Tibial nerve (tissue), 4 donors: ENCODE measurements at places on chromosomes 13 and 19.
A peak's percentile ranks its signal among the peaks of the same experiment; 100 is the strongest.

- no peak for DNase-seq
These were observed 76.2 kb downstream of the GGACT start for GRCh38 chr13:100512422-100512821.

DNA sequence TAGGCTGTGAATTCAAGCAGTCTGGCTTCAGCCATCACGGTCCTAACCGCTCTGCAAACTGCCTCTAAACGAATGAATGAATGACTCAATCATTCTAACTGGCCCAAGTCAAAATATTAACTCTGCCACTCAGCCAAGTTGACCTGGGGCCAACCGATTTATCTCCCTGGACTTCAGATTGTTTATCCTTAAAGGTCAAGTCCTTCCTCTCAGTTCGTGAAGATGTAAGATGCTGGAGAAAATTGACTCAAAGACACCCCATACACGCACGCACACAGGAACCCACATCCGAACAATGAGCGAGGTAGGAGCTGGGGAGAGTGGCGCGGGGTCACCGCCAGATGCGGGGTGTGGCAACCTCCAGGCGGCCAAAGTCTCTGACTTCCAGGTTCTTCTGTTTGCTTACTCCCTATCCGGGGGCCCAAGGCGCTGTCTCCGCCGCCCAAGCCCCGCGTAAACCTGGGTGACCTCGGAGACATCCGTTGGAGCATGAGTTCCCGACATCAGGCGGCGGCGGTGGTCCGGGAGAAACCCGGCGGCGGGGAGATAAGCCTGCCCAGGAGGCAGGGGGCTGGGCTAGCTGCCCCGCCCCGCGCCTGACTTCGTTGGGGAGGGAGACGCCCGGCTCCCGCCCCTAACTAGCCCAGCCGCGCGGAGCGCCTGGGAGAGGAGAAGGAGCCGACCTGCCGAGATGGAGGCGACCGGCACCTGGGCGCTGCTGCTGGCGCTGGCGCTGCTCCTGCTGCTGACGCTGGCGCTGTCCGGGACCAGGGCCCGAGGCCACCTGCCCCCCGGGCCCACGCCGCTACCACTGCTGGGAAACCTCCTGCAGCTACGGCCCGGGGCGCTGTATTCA lies at the start of gene CYP2S1:
Gene CYP2S1, plus strand, starts transcription at position 646 of the 856 bp plus-strand sequence. Its CDS starts 46 bp downstream, at position 692.
- no peak for DNase-seq

DNA sequence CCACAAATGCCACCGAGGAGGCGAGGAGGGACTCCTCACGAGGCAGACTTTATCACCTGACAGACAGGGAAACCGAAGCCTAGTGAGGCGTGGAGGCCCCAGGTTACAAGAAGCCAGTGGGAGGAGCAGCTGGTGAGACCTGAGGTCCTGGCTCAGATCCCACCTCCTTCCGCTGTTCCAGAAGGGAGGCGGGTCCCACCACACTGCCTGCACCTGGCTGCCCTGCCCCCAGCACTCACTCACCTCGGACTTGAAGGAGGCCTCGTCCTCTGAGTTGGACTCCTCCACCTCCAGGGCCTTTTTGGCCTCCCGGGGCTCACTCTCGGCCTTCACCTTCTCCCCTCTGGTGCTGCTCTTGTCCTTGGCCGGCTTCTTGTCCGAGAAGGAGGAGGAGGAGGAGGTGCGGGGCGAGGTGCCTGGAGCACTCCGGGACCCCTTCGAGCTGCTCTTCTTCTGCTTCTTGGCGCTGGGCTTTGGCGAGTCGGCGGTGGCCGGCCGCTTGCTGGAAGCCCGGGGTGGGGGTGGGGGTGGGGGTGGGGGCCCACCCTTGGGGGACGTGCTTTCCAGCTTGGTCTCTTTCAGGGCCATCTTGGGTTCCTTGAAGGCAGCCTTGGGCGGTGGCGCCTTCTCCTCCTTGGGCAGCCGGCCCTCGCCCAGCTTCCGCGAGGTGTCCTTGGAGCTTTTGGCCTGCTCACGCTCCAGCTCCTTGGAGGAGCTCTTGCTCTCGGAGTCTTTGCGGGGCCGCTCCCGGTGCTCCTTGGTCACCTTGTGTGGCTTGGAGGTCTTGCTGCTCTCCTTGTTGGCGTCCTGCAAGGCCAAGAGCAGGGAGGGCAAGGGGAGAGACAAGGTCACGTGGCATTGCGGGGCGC lies 57.7 kb downstream of the MLLT1 start:
- no peak for DNase-seq

DNA sequence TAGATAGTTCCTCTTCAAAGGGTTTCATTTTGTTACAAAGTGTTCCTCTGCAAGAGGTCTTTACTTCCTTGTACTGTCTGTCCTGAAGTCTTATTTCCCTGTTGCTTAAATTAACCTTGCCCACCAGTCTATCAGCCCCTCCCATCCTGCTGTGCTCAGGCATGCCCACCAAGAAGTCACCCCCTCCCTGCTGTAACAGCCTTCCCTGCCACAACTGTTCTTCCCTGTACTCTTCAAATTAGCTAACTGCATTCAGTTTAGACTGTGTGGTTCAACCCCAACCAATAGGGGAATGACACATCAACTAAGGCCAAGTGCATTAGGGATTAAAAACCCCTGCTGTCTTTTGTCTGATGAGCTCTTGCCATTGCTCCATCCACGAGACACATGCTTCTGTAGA lies 34.4 kb upstream of the ZNF562 start:
- DNase-seq: no peak

DNA sequence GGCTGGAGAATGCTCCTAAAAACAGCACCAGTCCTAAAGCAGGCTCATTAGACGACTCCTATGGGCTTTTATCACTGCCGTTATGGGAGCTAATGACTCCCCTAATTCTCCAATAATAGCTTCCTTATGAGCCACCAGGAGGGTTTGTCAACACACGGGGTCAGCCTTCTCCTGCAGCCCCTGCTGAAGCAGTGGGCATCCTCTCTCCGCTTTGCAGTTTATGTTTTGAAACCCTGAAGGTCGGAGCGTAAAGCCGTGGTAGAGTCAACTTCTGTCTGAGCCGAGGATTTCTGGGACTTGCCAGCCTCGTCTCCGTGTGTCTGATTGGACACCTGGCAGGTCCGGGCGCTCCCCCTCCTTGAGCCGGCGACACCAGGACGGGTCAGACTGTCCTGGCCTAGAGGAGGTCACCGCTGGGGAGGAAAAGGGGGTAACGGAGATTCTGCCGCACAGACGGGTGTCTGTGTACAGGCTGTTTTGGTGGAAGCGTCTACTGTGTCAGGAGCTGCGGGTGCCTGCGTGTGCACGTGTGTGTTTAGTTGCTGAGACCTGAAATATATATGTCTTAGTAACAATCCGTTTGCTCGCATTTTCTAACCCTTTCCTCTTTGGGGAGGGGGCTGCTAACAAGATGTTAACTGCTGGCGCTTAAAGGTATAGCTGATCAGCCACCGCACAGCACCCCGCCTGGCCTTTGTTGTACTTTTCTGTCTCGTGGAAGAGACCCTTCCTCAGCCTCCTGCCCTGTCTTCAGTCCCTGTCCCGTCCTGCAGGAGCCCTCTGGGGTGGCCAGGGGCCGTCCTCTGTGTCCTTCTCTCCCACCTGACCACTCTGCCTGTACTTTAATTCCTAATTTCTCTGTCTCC lies 1.9 kb downstream of the KDM4B start:
- DNase-seq: no peak

GRCh38 chr19:18414504-18415177 lies 4.6 kb upstream of the SSBP4 start:
- no peak for DNase-seq

- DNase-seq: no peak
These were observed 7.8 kb upstream of the HIF3A start for GRCh38 chr19:46288896-46289588.

- no peak for DNase-seq
These were observed 6.4 kb downstream of the LYL1 start for GRCh38 chr19:13095934-13096927.

GRCh38 chr13:98765996-98766519 lies 13.6 kb upstream of the SLC15A1 start:
- DNase-seq: no peak

DNA sequence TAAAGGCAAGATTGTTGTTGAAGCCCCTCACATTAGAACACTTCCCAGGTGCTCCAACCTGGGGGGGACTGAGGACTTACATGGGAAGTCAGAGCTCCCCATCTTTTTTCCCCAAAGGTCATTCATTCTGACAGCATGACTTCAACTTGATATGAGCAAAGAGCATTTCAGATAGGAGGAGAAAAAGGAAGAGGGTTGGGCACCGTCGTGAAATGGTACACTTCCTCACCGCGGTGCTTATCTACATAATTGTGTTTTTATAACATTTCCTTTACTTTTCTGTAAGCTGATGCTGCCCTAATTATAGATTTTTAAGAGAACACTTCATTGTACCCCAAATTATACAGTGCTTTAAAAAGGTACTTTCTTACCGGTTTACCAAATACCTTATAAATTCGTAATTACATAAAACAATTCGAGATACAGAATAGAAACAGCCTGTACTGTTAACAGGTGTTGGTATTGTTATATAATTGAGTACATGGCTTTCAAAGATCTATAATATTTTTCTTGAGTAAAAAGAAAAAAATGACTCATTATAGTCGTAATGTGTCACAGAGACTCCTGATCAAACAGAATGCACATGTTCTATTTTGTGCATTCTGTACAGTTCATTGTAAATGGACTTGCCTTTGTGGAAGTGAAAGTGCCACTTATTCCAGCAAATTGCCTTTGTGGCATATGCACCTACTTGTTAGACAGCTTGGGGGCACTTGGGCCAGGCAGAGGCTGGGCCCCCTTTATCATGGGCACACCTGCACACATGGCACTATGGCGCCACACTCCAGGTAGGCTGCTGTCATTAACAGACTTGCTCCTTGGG lies 81.8 kb downstream of the GGACT start:
- no peak for DNase-seq

- DNase-seq: no peak
These were observed 10.3 kb upstream of the ZBTB7A start for GRCh38 chr19:4077007-4077374.

GRCh38 chr13:34594507-34594906 lies 347.6 kb upstream of the NBEA start:
- DNase-seq: no peak

- no peak for DNase-seq
These were observed 226.2 kb upstream of the ARGLU1 start for GRCh38 chr13:106794117-106794516.

DNA sequence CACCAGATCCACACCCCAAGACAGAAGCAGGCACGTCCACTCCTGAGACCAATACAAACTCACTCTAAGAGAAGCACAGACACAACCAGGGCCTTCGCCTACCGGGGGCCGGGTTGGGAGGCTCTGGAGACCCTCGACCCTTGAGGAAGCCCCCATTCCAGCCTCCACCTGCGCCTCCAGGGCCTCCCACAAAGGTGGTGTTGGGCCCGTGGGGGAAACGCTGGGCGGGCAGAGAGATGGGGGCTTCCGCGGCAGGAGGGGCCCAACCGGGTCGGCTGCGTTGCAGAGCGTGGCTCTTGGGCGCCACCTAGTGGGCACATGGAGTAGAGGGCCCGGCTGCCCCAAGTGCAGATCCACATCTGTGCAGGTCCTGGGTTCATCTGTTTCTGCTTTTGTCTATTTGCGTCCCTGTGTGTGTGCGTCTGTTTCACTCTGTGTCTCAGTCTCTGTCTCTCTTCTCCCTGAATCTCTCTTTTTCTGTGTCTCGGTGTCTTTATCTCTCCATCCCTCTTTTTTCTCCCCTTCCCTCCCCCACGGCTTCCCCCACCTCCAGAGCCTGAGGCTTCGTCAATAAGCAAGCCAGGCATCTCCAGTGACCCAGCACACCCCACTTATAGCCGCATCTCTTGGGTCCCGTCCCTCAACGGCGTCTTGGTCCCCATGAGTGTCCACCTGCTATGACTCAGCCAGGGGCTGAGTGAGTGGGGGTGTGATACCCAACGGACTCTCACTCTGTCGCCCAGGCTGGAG lies 10.5 kb upstream of the TINCR start:
- no peak for DNase-seq

- no peak for DNase-seq
These were observed 560 bp downstream of the NDUFA7 start for GRCh38 chr19:8320564-8321066.

DNA sequence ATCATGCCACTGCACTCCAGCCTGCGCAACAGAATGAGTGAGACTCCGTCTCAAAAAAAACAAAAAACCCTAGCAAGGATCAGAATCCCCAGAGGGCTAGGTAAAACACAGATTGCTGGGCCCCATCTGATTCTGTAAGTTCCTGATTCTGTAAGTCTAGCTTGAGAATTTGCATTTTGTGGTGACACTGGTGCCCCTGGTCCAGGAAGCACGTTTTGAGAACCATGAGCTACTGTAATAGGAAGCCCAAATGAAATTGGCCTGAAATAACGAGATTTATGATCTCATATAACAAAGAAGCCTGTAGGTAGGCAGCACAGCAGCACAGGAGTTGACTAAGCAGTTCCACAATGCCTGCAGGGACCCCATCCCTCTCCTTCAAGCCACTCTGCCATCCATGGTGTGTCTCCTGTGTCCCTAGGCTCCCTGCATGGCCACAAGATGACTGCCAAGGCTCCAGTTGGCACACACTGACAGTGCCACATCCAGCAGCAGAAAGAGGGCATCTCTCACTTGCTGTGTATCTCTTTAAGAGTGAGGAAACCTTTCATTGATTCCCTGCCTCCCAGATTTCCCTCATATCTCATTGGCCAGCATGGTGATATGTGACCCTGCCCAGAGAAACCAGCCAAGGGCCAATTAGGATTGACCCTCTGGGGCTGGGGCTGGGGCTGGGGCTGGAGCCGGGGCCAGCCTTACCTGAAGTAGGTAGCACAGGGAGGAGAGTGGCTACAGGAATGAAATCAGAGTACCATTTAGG lies 21.7 kb downstream of the SIPA1L3 start:
- no peak for DNase-seq

- DNase-seq: peak; percentile 54
These were observed 4.9 kb upstream of the NWD1 start for GRCh38 chr19:16714702-16715287.

DNA sequence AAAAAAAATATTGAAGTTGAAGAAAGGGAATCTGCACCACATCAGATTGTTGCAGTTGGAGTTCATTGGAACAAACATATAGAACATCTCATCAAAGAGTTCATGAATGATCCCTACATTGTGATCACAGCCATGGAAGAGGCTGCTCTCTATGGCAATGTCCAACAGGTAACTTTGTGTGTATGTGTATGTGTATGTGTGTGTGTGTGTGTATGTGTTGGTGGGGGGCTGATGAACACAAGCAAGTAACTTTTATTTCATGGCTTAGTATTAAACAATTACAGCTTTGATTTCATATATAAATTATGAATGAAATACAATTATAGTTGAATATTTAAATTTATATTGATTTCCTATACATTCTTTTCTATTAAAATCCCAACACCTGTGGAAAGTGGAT lies 69.4 kb downstream of the SLC7A9 start:
- DNase-seq: no peak

DNA sequence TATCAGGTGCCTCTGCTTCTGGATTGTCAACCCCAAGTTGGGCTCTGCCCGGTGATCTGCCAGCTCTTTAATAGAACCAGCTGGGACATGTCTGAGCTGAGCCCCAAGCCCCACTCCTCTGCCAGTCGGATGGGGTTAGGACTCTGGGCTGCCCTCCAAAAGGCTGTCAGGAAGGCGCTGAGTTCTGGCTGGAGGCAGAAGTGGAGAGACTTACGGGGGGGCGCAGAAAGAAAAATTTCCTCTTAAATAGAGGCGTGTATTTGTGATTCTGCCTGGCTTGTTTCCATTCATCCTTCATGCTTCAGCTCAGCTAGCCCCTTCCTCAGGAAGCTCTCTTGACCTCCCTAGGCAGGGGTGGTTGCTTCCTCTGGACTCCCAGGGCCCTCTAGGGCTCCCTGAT lies 985 bp upstream of the KCNK6 start:
- no peak for DNase-seq

- peak; percentile 69 for DNase-seq
These were observed at the start of gene RASL11A for GRCh38 chr13:27270594-27271520. Gene RASL11A (plus strand): TSS chr13:27270830. CDS start chr13:27270945, 115 bp downstream.
